Uterine smooth muscle cell (primary cell): ENCODE measurements at places on chromosomes 16 and 17. TPM values are rescaled to one million over a fixed set of nuclear protein-coding genes. Genes with fewer than 3 reads are reported as not detected.

The DNASE1 gene
- total RNA-seq = 17.8 and 19.5 TPM in 2 replicates

The CEP112 gene
- 9.2 and 11.1 TPM in 2 replicates for total RNA-seq

The MYH13 gene
- not detected in 2 replicates for total RNA-seq

The TBC1D3K gene
- total RNA-seq = not detected in 2 replicates

The CIBAR2 gene
- not detected in 2 replicates for total RNA-seq

The UMOD gene
- total RNA-seq = not detected in 2 replicates

The SOX9 gene
- 2.9 and 3.2 TPM in 2 replicates for total RNA-seq

The EVPL gene
- total RNA-seq = 0.12 and 0.22 TPM in 2 replicates

The ZNF205 gene
- total RNA-seq = 20.5 and 24.1 TPM in 2 replicates

The ATP2A3 gene
- total RNA-seq = 0.44 and 4.9 TPM in 2 replicates

The TAOK2 gene
- total RNA-seq = 56.2 and 62.0 TPM in 2 replicates

The SHISA6 gene
- total RNA-seq = not detected in 2 replicates

The IGF2BP1 gene
- total RNA-seq = 0.44 and 0.62 TPM in 2 replicates

The TSNAXIP1 gene
- total RNA-seq = 0.50 and 0.89 TPM in 2 replicates

The MAPT gene
- total RNA-seq = 0.33 and 0.75 TPM in 2 replicates

The GAST gene
- total RNA-seq = not detected in 2 replicates

The ZNF821 gene
- total RNA-seq = 3.4 and 5.2 TPM in 2 replicates

The CDT1 gene
- total RNA-seq = 6.1 and 25.0 TPM in 2 replicates

The ZP2 gene
- total RNA-seq = not detected in 2 replicates

The PPP1R1B gene
- total RNA-seq = not detected in 2 replicates

The ABCC11 gene
- 0.11 and 0.50 TPM in 2 replicates for total RNA-seq
